ENCODE measurements at places on chromosomes 12 and 14. TPM values are rescaled to one million over a fixed set of nuclear protein-coding genes. Genes with fewer than 3 reads are reported as not detected.

The PZP gene
- not detected for polyA plus RNA-seq

The FAIM2 gene
- not detected for polyA plus RNA-seq

The C12orf50 gene
- not detected for polyA plus RNA-seq

The FAM181A gene
- not detected for polyA plus RNA-seq

The RIN3 gene
- polyA plus RNA-seq = 27.2 TPM

The SYNE3 gene
- polyA plus RNA-seq = 6.8 TPM

The GZMH gene
- polyA plus RNA-seq = 1.6 TPM

The SDR39U1 gene
- polyA plus RNA-seq = 104 TPM

The FGF23 gene
- polyA plus RNA-seq = not detected

The VCPKMT gene
- 7.5 TPM for polyA plus RNA-seq

The COL2A1 gene
- polyA plus RNA-seq = not detected

The AKAP6 gene
- 1.5 TPM for polyA plus RNA-seq

The WSCD2 gene
- polyA plus RNA-seq = not detected

The TRPV4 gene
- not detected for polyA plus RNA-seq

The BCL2L14 gene
- not detected for polyA plus RNA-seq

The CCDC38 gene
- polyA plus RNA-seq = not detected

The DPF3 gene
- polyA plus RNA-seq = 0.66 TPM

The BEST3 gene
- not detected for polyA plus RNA-seq

The SLC6A13 gene
- polyA plus RNA-seq = not detected

Data from naive thymus-derived CD4-positive, alpha-beta T cell (primary cell).